ENCODE measurements at places on chromosomes 5 and 9.
A peak's percentile ranks its signal among the peaks of the same experiment; 100 is the strongest.

- DNase-seq, result peak; percentile 79
Observed at GRCh38 chr5:121029536-121030245, 565.6 kb downstream of the PRR16 start.

- no peak for DNase-seq
Observed at GRCh38 chr9:249025-249424, 34.4 kb downstream of the DOCK8 start.

GRCh38 chr9:78839252-78839651 is 542.3 kb downstream of the PSAT1 start:
- DNase-seq, result no peak

DNA sequence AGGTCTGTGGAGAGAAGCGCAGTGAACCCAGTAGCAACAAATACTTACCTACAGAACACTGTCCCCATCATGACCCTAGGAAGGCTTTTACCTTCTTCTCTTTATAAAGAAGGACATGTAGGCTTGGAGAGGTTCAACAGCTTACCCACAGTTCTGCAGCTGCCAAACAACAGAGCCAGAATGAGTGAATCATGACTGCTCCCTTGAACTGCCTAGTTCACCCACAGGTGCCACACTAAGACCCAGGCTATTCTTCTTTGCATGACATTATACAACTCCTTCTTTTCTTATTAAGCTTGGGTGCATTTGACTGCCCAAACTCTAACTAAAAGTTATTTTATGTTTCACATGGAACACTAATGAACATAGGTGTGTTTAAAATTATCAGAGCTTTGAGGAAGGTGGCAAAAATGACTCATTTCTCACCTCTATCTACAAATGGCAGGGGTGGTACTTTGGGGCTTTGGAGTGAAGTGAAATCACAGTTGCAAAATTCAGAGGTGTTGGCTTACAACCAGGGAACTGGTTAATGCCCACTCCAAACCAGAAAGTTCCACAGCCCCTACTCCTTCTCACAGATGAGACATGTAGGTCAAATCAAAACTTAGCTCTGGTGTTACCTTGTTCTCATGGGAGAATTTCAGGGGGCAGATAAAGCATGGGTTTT is 201.6 kb downstream of the SEMA6A start:
- no peak for DNase-seq

DNA sequence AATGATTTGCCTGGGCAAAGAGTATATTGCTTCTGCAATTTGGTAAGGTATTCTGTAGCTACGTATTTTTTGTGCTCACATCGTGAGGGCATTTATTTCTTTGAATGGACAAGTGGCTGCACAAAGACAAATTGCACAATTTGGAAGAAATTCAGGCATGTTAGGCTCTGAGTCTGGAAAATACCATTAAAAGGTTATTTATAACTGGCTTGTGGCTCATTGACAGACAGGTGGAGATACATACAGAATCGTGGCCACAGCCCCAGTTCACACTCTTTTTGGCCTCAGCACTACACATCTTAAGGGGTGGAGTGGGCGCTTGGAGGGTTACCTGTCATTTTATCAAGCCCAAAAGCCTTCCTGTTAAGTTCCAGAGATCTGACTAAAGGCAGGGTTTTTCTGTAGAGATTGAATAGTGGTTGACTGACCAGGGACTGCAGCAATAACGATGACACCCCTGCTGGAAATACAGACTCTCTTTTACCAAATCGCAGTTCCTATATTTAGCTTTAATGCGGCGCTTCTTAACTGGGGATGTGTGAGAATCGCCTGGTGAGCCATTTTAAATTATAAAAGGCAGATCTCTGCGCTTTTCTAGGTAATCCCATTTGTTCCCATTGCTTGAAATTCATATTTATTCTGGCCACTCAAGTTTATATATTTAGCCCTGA is 14.7 kb downstream of the MAN2A1 start:
- no peak for DNase-seq

GRCh38 chr9:134912126-134912840 is 5.4 kb downstream of the FCN1 start:
- no peak for DNase-seq

- no peak for DNase-seq
Observed at GRCh38 chr9:121173501-121173900, 28.2 kb downstream of the RAB14 start.

GRCh38 chr5:148452499-148453193 is 68.9 kb downstream of the FBXO38 start:
- DNase-seq, result no peak

- DNase-seq, result peak; percentile 51
Observed at GRCh38 chr5:75656311-75657003, 45.2 kb downstream of the ANKDD1B start.

DNA sequence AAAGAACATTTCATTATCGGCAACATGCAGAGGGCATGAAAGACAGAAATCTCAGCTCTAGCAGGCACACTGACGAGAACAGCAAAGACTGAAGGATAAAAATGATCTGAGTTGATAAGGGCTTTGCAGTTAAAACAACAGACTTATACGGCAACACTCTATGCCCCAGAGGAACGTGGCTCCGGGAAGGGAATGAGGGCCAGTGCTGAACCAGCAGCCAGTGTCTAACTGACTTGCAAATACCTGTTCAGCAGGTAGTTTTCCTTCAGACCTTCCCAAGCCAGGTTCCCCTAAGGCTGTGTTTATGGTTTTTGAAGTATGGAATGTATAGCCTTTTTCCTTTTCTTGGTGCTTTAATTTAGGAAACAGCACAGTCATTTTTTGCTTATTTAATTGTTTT is 121.3 kb upstream of the CDH18 start:
- no peak for DNase-seq

- no peak for DNase-seq
Observed at GRCh38 chr5:78929833-78930232, 55.3 kb downstream of the ARSB start.

- DNase-seq, result no peak
Observed at GRCh38 chr9:89807682-89808075, 202.9 kb downstream of the GADD45G start.

DNA sequence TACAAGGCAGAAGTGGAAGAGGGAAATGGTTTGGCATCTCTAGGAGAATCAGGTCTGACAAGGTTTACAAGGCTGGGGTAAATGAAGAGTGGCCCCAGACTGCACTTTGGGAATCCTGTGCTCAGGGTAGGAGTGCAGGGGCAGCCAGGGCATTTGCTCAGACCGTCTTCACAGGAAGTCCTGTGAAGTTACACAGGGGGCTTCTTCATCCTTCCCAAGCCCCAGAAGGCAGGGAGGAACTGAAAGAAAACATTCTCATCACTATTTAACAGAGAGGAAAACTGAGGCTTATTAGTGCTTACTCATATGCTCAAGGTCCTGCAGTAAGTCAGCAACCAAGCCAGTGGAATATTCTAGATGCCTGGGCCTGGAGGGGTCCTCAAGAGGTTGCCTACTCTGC is 80.7 kb downstream of the NRG2 start:
- no peak for DNase-seq

GRCh38 chr9:133948561-133949485 is 43.3 kb downstream of the VAV2 start:
- DNase-seq, result no peak

DNA sequence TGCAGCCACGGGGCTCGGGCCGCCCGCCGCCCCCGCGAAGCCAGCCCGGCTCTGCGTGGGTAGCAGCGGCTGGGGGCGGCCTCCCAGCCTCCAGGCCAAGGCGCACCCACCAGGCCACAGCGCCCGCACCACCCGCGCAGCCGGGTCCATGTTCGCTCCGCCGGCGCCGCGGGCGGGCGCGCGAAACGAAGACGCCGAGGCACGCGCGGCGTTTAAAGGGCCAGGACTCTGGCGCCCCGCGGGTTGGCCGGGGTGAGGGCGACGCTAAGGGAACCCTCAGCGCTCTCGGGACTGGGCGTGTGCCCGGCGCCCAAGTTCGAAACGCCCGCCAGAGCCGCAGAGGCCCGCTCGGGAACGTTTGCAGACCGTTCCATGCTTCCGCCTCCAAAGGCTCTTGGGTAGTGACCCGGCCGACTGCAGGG is at the start of gene PTGES2:
Gene PTGES2 (minus strand): TSS at position 162 of the 422 bp plus-strand sequence. CDS start 12 bp downstream, at position 150.
- DNase-seq, result peak; percentile 91

- DNase-seq, result no peak
Observed at GRCh38 chr5:9192266-9192665, 353.6 kb downstream of the SEMA5A start.

- no peak for DNase-seq
Observed at GRCh38 chr5:32496104-32496503, 51.6 kb upstream of the ZFR start.

DNA sequence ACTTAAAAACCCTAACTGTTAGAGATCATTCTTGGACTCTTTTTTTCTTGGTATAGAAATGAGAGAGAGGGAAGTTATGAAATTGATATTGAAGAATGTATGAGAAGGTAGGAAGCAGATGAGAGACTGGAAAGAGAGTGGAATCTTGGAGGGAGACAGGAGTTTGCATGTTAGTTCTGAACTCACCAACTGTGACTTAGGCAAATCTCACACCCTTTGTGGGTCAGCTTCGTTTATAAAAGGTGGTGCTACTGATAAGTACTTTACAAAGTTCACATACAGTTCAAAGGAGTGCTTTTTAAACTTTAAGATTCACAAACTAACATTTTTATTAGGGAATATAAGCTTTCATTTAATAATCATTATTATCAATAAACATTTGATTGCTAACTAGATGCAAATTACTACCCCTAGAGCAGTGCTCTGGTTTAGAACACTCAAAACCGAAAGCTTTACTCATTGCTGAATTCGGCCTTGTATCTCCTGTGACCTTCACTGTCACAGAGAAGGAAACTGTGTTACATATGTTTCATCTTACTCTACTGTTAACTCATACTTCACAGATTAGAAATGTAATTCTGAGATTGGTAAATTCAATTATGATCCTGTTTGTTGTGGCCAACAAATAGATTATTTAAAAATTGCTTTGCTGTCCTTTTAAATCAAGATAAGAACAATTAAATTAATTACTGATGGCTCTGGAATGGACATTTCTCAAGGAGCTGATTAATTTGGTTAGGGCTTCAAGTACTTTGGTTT is 143.2 kb downstream of the RMI1 start:
- DNase-seq, result no peak

GRCh38 chr5:3375586-3376311 is 219.9 kb upstream of the IRX1 start:
- no peak for DNase-seq

- DNase-seq, result no peak
Observed at GRCh38 chr5:158549311-158549710, 550.4 kb downstream of the EBF1 start.

DNA sequence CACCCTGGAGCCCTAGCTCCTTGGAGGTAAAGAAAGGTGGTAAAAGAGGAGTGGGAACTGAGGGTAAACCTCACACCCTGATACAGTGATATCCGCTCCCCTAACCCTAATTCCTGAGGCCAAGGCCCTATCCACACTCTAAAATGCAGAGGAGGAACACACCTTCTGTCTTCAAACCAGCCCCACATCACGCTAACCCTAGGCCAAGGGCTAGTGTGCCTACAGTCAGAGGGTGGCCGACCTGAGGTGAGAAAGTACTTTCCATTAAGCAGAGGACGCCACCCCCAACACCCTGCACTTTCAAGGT is 590 bp downstream of the HDAC3 start:
- no peak for DNase-seq

DNA sequence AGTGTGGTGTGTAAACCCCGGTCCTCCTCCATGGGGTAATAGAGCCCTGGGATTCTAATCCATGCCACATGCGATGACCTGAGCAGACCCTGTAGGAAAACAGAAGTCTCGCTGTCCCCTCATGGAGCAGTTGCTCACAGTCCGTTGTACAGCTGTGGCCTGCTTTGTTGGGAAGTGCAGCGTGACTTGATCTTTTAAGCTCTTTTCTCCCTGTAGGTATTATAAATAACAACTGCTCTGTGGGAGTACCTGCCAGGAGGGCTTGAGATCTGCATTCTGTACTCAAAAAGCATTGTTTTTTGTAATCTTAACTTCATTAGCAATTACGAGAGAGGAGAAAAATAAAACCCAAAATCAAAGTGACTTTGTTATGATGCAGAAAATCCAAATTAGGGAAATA is 17.3 kb downstream of the MEGF10 start:
- no peak for DNase-seq

DNA sequence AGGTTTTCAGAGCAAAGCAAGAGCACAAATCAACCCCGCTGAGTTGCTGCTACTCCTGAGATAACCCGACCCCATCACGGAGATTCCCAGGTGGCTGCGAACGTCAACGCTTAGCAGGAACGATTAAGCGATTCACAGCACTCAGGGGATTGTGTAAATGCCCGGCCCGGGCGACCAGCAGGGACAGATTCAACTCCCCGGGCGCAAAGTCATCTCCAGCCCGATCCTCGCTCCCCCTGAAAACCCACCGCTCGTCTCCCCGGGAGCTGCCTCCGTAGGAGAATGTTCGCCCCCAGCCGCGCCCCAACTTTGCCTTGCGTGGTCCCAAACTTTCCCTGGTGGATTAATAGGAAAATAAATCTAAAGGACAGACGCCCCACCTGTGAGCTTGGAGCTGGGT is 685 bp downstream of the SLC24A2 start:
- DNase-seq, result no peak

- DNase-seq, result no peak
Observed at GRCh38 chr9:95171596-95171995, 145.9 kb downstream of the FANCC start.

DNA sequence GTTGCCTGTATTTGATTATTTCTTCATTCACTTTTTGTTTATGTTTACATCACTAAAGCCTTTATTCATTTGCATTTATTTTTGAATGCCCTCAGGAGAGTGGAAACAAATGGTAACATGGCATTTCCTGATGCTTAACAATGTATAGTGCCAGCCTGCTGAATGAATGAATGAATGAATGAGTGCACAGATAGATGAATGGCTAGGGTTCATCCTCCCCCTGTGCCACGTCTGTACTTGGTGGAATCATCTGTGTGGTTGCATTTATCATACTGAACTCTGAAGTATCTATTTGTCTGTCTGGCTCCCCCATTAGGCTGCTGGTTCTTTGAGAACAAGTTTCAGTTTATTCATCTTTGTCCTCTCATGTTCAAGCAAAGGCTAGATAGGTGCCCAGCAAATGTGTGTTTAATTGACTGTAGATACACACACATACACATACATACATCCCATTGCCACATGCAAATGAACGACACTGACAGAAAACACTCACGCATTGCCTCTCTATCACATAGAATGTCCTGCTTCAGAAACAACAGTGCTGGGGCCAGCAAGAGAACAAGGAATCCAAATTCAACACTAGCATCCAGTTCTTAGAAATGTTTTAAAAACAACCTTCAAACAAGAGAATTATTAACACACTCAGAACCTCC is 150.4 kb downstream of the PAPPA start:
- no peak for DNase-seq

- DNase-seq, result no peak
Observed at GRCh38 chr9:94909250-94909894, 182.9 kb downstream of the AOPEP start.

DNA sequence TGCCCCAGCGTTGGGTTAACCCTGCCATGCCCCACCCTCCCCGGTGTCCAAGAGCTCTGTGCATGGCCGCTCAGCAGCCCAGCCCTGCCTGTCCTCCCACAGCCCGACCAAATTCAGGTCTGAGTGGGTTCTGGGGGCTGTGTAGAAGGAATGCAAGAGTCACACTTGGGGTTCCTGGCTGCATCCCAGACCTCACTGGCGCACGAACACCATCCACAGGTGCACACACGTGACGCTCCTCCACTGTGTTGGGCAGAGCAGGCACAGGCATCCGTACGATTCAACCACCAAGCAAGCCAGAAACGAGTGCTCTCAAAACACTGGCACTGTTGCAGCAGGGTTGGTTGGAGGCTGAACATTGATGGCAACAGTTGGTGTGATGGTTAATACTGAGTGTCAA is 93.9 kb downstream of the OLFM1 start:
- no peak for DNase-seq

GRCh38 chr5:142171270-142171669 is 62.7 kb downstream of the NDFIP1 start:
- no peak for DNase-seq

GRCh38 chr9:23663946-23664345 is 162.1 kb downstream of the ELAVL2 start:
- no peak for DNase-seq

All from fibroblast of gingiva (primary cell).